ENCODE measurements at places on chromosomes 6 and 20. TPM values are rescaled to one million over a fixed set of nuclear protein-coding genes. Genes with fewer than 3 reads are reported as not detected.

The MLN gene
- total RNA-seq: not detected

The TNFAIP3 gene
- 53.9 TPM for total RNA-seq

The EHMT2 gene
- total RNA-seq: 73.1 TPM

The KIF13A gene
- total RNA-seq: not detected

The PBX2 gene
- total RNA-seq: 84.4 TPM

The PTK6 gene
- 1.2 TPM for total RNA-seq
